Activated naive CD4-positive, alpha-beta T cell (primary cell): ENCODE measurements at places on chromosomes 7 and 10.

DNA sequence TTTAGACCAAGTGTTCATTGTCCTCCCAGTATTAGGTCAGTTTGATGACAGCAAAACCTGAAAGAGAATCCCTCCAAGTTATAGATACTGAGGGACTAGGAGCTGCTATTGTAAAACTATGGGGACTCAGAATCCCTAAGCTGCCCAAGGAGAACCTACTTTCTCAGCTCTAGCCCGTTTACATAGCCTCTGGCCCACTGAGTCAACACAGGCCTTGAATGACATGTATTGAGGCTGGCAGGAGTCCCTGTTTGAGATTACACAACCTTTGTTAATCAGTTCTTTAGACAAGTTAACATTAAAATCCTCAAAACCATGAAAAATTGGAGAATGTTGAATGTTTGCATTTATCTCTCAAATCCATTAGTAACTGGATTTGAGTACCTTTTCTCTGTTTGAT is 1079.0 kb downstream of the KCNMA1 start:
- no peak for DNase-seq

- DNase-seq: no peak
Observed at GRCh38 chr10:69045441-69046300, 42.2 kb upstream of the SRGN start.

- no peak for DNase-seq
Observed at GRCh38 chr7:5393748-5394147, 29.9 kb downstream of the TNRC18 start.

GRCh38 chr10:45253183-45253914 is 62.1 kb downstream of the OR13A1 start:
- DNase-seq: no peak

DNA sequence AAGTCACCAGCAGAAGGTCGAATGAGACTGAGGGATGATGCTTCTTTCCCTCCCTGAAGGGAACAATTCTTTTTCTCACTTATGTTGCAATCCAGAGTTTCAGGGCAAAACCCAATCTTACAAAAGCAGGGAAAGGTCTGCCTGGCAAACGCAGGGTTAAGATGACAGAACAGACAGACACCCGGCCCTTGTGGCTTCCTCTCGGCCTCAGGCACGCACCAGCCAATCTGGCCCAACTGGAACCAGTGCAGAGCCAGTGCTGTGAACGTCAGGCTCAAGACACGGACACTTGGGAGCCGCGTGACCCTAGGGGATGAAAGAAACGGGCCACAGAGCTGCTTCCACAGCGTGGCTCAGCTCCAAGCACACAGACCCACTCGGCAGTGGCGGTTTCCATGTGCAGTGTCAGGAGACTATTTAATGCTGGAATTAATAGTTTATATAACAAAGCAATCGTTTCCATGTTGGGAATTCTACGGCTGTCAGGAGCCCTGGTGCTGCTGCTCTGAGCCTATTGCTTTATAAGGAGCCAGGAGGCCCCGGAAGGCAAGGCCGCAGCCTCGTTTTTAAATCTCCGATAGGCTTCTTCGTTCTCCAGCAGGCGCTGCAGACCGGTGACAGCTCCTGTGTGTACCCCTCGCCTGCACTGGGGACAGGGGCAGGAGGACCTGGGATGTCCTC is 198.4 kb downstream of the DIP2C start:
- DNase-seq: no peak

DNA sequence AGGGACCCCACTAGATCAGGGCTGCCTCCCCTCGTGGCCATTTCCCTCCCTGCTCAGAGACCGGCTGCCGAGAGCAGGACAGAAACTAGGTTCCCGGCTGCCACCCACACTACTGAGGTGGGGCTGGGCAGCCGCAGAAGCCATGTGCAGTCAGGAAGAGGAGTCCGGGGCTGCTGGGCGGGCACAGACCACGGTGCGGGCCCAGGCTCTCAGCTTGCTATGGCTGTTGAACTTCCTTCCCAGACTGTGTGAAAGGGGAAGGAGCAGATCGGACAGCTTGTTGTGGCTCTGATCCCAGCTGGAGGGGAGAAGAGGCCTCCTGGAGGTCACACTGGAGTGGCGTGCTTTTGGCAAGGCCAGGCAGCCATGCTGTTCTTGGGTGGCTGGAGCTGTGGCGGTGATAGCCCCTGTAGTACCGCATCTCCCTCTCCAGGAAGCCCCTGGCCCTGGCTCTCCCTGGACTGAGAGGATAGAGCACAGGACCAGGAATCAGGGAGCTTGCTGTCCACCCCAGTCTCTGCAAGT is 56.8 kb downstream of the HK1 start:
- no peak for DNase-seq

- DNase-seq: no peak
Observed at GRCh38 chr10:102604439-102604841, 39.8 kb upstream of the TRIM8 start.

DNA sequence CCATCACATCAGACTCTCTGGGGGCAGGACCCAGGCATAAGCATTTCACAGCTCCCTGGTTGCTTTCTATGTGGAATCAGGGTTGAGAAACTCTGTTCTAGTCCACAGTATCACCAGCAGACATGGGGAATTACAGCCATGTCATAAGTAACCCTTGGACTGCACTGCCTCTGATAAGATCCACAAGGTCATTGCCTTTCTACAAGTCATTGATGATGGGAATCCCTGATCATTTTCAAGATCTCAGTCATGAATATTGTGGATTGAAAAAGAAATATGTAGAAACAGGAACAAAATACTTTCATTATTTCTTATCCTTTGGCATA is 304.1 kb downstream of the KLF6 start:
- no peak for DNase-seq

- DNase-seq: no peak
Observed at GRCh38 chr10:124626759-124627380, 117.3 kb downstream of the FAM53B start.

DNA sequence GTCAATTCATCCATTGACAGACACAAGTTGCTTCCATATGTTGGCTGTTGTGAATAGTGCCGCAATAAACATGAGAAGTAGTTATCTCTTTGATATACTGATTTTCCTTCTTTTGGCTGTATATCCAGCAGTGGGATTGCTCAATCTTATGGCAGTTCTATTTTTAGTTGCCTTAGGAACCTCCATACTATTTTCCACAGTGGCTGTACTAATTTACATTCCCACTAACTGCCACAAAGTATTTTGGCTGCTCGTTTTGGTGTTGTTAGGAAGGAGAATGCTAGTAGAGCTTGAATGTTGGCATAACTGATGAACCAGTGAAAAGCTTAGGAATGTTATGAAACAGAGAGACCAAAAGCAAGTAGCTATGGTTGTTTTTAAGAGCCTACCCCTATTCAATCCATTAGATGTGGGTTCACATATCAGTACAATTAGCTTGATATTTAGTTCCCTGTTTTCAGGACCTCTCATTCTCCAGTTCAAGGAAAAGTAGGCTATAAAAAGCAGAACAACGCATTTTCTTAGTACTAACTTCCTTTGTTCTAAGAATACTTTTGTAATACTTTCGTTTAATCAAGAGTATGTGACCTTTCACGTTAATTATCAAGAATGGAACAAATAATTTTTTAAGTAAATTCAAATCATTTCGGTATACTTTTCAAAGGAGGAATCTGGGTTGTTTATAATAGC is 100.3 kb downstream of the FAS start:
- DNase-seq: no peak

DNA sequence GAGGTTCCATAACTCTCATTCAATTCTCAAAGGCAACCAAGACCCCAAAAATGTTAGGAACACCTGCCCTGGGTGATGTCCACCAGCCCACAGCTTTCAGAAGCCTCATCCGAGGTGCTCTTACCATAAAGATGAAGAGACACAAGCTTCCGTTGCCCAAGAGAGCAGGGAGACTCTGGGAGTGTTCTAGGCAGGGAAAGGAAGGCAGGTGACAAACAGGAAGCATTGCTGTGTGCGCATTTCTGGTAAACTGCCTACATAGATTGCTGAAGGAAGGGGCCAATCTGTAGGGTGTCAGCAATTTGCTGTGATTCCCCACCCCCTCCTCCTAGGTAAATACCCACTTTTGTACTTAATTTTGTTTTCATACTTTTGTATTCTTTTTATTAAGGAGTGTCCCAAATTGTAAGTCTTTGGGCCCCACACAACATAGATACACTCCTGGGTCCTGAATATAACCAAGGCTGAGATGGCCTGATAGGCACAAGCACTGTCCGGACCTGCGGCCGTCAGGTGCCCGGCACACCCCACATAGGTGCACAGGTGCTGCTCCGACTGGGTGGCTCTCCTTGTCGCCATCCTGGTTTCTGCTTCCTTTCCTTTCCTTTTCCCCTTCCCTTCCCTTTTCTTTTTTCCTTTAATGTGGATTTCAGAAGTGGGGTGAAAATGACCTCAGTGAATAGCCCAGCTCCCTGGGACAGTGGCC is 51.4 kb upstream of the SMNDC1 start:
- no peak for DNase-seq

DNA sequence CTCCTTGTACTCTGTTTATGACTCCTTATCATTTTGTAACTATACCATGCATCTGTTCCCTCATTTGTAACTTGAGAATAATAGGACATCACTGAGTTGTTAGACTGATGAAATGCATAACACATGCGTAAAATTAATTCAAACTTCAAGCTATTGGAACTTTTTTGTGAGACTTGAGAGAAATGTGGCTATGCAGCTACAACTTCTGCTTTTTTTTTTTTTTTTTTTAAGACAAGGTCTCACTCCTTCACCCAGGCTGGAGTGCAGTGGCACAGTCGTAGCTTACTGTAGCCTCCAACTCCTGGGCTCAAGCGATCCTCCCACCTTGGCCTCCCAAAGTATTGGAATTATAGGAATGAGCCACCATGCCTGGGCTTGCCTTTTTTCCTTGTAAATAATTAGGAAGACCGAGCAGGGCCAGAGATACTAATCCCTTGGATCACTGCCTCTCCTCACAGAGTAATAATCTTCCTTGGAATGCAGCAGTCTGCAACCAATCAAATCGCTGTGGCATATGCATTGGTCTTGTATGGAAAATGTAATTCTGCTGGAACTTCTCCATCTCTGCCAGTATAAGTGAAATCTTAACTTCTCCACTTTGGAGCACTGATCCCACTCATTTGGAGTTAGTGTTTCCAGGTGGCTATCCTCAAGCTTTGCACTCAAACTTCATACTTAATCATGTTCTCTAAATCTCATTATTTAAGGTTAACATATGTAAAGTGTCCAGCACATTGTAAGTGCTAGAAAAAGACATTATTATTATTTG is 2.0 kb upstream of the PANK1 start:
- no peak for DNase-seq

DNA sequence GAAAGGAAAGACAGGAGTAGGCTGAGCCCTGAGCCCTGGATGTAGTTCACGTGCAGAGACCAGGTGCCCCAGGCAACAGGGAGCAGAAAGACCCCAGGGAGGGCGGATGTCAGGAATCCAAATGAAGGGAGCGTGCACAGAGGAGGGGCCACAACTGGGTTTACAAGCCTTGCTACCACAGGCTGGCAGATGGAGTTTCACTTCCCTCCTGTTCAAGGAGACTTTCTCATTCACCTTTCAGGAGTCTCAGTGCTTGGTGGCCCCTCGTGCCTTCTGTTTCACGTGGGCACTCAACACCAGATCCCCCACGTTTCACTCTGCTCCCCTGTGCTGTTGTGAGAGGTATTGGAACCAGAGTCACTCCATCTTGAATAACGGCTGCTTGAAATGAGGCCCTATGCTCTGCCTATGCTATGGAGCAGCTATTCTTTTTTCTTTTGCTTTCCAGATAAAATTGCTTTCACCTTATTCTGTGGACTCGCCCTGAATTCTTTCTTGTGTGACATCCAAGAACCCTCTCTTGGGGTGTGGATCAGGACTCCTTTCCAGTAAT is 601.4 kb upstream of the IGFBP3 start:
- no peak for DNase-seq

DNA sequence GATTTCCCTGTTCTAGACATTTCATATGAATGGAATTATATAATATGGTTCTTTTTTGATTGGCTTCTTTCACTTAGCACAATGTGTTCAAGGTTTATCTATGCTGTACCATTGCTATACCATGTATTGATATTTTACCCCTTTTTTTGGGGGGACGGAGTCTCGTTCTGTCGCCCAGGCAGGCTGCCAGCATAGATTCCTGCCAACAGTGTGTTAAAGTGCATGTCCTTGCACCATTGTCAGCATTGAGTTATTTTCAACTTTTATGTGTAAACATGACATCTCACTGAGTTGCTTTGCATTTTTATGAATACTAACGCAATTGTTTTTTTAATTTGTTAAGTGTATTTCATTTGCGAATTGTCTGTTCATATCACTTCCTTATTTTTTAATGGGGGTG is 4.9 kb downstream of the ABCC2 start:
- DNase-seq: no peak

GRCh38 chr10:89371079-89371478 is 6.8 kb upstream of the IFIT1B start:
- no peak for DNase-seq

GRCh38 chr10:117425974-117426566 is 50.8 kb upstream of the PDZD8 start:
- no peak for DNase-seq

DNA sequence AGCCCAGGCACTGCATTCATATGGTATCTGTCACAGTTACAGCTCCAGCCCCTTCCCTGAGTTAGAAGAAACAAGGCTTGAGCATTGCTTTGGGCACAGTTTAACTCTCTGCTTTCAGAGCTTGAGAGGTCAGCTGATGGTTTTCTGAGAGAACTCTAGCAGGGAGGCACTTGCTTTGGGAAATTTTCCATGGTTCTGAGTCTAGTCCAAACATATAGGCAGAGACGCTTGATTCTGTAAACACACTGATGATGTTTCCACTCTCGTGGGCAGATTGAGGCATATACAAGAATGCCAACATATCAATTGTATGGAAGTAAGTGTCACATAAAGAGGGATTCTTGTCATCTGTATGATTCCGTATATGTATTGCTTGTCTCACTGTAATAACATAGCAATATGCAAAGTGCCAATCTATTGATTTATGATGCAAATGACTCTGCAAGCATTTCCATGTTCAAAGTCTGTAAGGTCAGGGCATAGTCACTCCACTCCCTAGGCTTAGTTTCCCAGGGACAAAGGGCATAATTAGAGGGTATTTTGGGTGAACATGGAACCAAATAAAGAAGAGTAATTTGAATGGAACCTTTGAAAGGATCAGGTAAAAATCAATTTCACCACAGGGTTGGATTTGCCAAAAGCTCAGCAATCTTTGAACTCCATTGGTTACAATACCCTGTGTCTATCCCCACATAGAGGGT is 239.0 kb downstream of the INHBA start:
- no peak for DNase-seq

GRCh38 chr10:90751107-90751997 is 106.5 kb downstream of the HTR7 start:
- no peak for DNase-seq

DNA sequence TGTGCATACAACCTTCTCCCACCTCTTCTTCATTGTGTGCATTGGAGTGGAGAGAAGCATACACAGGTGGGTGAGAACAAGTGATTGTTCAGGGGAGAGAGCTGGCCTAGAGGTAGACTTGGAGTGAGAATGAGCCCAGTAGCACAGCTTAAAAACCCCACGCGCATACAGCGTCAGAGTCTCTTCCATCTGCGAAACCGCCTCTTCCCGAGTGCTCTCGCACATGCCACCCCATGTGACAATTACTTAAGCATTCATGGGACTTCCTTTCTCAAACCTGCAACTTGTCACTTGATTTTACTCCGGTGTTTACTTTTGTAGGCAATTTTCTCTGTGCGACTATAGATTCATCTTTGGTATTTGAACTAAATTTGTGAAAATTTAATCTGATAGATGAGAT is 176.8 kb upstream of the AGK start:
- DNase-seq: no peak
